ENCODE measurements at places on chromosomes 1 and 21.
A peak's percentile ranks its signal among the peaks of the same experiment; 100 is the strongest.

- peak; percentile 23 for DNase-seq
Measured at GRCh38 chr1:2594001-2594640, 7.5 kb downstream of the PRXL2B start.

DNA sequence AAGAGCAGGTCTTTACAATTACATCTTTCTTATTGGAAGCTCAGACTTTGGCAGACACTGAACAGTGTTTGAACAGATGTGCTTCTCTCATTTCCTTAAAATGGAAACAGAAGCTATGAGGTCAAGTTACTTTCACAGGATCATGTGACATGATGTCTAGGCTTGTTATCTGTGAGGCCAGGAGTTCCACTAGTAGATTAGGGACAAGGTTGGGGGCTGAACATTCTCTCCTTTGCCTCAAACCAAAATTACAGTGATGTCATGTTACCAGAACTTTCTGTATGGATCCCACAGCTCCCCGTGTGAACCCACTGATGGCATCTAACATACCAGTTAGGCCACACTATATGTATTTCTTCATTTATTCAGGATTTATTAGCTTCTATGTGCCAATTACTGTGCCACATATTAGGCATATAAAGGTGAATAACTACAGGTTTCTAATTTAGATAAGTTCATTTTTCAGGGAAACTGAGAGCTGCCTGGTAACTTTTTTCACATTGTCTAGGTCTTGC lies 6.0 kb downstream of the DYNLT5 start:
- DNase-seq, result peak; percentile 81

- no peak for DNase-seq
Measured at GRCh38 chr1:230808281-230808872, 59.9 kb downstream of the C1orf198 start.

- no peak for DNase-seq
Measured at GRCh38 chr21:45277101-45278045, 10.3 kb downstream of the POFUT2 start.

- no peak for DNase-seq
Measured at GRCh38 chr1:106439475-106439874, 617.0 kb upstream of the PRMT6 start.

Measured in KBM-7 (cell line).